ENCODE measurements at places on chromosomes 5 and 9. TPM values are rescaled to one million over a fixed set of nuclear protein-coding genes. Genes with fewer than 3 reads are reported as not detected.

The GPR150 gene
- 9.6 TPM for total RNA-seq

The STPG3 gene
- not detected for total RNA-seq

The ROR2 gene
- 0.32 TPM for total RNA-seq

The GRM6 gene
- total RNA-seq, result not detected

The CER1 gene
- not detected for total RNA-seq

The OLFM1 gene
- total RNA-seq, result 102 TPM

The FCN2 gene
- not detected for total RNA-seq

- H3K27me3 ChIP-seq, result no peaks in the 10 kb centered on the region
- no peak overlapping the region for H3K4me3 ChIP-seq
- DNase-seq, result peak; percentile 80
- H3K27ac ChIP-seq, result peak overlapping the region; percentile 44
- no peaks in the 10 kb centered on the region for H3K4me1 ChIP-seq
Observed at GRCh38 chr5:137466889-137467288, 32.2 kb downstream of the SPOCK1 start.

- H3K4me3 ChIP-seq, result no peak overlapping the region
- H3K36me3 ChIP-seq, result no peaks in the 10 kb centered on the region
- DNase-seq, result no peak
- H3K4me1 ChIP-seq, result no peaks in the 10 kb centered on the region
Observed at GRCh38 chr9:116008278-116008677, 145.3 kb upstream of the PAPPA start.

DNA sequence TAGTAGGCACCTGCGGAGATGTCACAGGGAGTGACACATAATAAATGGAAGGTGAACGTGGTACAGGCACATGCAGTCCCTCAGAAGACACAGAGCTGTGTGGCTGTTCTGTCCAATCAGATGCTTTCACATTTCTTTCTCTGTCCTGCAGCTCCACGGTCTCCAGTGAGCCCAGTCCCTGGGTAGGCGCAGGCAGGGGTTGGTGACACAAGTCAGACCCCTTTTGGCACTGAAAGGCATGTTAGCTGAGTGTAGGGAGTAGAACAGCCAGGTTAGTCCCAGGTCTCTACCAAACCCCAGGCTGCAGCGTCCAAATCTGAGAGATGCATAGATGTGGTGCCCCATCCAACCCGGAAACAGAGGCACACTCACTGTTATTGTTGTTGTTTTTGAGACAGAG is 2.8 kb downstream of the SLC31A2 start:
- no peak overlapping the region for H3K27ac ChIP-seq
- DNase-seq, result no peak
- H3K27me3 ChIP-seq, result no peaks in the 10 kb centered on the region
- H3K4me1 ChIP-seq, result no peaks in the 10 kb centered on the region

GRCh38 chr5:31185951-31186350 is 7.5 kb upstream of the CDH6 start:
- H3K4me1 ChIP-seq, result no peaks in the 10 kb centered on the region
- no peaks in the 10 kb centered on the region for H3K36me3 ChIP-seq
- no peaks in the 10 kb centered on the region for H3K27me3 ChIP-seq

GRCh38 chr9:13535141-13535540 is 255.6 kb upstream of the MPDZ start:
- no peaks in the 10 kb centered on the region for H3K36me3 ChIP-seq
- H3K27ac ChIP-seq, result no peak overlapping the region
- H3K27me3 ChIP-seq, result no peaks in the 10 kb centered on the region

DNA sequence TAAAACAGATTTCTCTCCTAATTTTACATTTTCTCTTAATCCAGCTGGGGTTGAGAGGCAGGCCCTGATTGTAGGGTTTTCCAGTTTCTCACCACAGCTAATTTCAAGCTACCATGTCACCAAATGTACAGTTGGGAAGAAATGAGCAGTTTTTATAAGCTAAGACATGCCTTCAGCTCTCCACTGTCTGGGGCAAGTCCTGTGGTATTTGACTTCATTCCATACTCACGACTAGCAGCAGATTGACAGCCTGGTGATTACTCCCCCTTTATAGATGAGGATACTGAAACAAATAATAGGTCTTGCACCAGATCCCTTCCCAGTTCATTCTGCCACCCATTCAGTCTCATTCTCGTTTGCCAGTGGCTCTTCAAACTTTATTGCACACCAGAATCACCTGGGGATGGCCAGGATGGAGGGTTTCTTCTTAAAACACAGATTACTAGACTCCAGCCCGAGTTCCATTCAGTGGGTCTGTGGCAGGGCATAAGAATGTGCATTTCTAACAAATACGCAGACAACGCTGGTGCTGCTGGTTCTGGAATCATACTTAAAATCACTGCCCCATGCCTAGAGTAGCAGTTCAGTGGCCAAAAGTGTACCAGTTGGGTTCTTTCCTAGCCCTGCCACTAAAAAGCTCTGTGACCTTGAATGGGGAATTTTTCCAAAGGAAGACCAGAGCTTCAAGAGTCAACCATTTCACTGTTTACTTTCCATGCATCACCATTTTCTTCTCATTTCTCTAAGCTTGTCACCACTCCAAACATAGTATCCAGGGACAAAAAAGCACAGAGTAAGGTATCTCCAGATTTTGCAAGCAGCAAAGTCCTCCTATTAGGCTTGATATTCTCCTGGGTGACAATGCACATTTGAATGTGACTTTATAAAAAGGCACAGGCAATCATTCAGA is 64.3 kb downstream of the CSNK1A1 start:
- peak overlapping the region; percentile 93 for H3K27ac ChIP-seq
- H3K4me3 ChIP-seq, result no peak overlapping the region
- H3K27me3 ChIP-seq, result no peaks in the 10 kb centered on the region
- no peak for DNase-seq

DNA sequence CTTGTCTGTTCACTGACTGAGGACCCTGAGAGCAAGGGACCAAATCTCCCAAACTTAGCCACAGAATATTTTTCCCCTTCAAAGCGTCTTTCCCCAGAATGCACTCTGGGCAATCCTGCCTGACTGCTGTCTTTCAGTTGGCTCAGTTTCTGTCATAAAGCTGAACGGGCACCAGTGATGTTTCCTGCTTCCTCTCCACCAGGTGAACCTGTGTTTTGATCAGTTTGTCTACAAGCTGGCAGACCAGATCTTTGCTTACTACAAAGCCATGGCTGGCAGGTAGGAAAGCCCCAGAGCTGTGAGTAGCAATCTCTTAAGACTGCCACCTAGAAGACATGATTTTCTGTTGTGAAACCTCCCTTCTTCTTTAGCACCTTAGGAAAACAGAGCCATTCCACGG is 61.8 kb downstream of the CYFIP2 start:
- H3K4me3 ChIP-seq, result no peak overlapping the region
- H3K36me3 ChIP-seq, result peaks cover 32% of the 10 kb centered on the region
- H3K4me1 ChIP-seq, result no peaks in the 10 kb centered on the region
- DNase-seq, result no peak
- H3K27ac ChIP-seq, result no peak overlapping the region

DNA sequence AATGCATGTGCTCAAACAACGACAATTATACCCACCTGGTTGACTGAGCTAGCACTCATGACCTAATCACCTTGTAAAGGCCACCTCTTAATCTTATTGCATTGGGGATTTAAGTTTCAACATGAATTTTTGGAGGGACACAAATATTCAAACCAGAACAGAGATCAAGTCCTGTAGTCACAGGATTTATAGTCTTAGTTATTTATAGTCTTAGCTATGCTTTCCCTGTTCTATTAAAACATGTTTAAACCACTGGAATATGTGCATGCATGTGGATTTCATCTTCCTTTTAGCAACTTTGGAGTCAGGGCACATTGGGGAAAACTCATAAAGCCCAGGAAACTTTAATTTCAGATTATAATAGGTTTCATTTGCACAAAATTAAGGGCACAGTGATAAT is 26.7 kb downstream of the ANKDD1B start:
- no peak for DNase-seq
- H3K27me3 ChIP-seq, result no peaks in the 10 kb centered on the region
- H3K36me3 ChIP-seq, result no peaks in the 10 kb centered on the region
- H3K27ac ChIP-seq, result no peak overlapping the region
- no peaks in the 10 kb centered on the region for H3K4me1 ChIP-seq

DNA sequence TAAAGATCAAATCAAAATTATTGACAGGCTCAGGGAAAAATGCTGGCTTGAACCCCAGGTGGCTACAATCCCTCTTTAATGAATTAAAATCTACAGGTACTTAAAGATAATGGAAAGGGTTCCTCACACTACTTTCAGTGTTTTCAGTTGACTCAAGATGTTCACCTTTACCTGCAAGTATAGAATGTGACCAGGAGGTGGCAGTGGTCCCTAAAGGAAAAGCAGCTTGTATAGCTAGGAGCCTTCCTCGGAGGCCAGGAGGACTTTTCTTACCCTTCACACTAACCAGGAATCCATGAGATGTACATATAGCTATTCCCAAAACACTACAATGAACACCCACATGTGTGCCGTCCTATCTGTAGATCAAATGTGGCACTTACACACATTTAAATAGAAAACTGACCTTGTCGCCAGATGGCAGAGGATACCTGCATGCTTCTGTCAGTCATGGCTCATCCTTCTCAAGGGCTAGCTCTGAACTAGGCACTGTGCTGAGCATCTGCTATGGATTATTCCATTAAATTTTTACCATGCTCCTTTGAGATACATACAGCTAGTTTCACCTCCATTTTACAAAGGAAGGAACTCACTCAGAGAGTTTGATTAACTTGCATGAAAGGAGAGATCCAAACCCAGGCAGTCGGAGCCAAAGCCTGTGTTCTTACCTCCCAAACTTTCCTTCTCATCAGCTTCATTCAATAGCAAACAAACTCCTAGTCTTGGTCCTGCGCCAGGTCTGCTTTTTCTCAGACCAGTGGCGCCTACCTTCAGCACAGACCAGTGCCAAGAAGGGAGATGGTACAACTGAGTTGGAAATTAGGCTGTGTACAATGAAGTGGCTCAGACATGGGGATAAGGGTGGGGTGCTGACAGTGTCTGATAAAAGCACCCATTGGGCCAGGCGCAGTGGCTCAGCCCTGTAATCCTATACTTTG is 24.5 kb downstream of the C9orf152 start:
- H3K36me3 ChIP-seq, result no peaks in the 10 kb centered on the region
- H3K4me3 ChIP-seq, result no peak overlapping the region
- no peaks in the 10 kb centered on the region for H3K27me3 ChIP-seq
- no peaks in the 10 kb centered on the region for H3K4me1 ChIP-seq

DNA sequence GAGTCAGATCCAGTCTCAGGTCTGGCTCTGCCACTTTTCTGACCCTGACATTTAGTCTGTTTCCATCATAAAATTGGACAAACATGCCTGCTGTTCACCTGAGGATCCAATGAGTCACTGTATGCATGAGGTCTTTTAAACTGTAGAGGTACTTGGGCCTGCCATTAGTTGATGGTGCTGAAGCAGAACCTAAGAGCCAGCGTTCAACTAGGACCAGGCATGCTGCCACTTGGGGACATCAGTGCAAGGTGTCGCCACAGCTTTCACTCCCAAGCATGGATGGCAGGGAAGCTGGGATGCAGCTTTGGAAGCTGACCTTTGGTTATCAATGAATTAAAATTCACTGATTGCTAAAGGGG is 37.1 kb downstream of the NEUROG1 start:
- no peak overlapping the region for H3K27ac ChIP-seq
- no peaks in the 10 kb centered on the region for H3K36me3 ChIP-seq
- DNase-seq, result no peak
- peaks cover 6% of the 10 kb centered on the region for H3K4me1 ChIP-seq
- H3K27me3 ChIP-seq, result no peaks in the 10 kb centered on the region

GRCh38 chr9:131473198-131473885 is 29.4 kb upstream of the POMT1 start:
- H3K4me1 ChIP-seq, result no peaks in the 10 kb centered on the region
- peaks cover 100% of the 10 kb centered on the region for H3K36me3 ChIP-seq
- no peak overlapping the region for H3K4me3 ChIP-seq
- H3K27ac ChIP-seq, result no peak overlapping the region
- H3K27me3 ChIP-seq, result no peaks in the 10 kb centered on the region

DNA sequence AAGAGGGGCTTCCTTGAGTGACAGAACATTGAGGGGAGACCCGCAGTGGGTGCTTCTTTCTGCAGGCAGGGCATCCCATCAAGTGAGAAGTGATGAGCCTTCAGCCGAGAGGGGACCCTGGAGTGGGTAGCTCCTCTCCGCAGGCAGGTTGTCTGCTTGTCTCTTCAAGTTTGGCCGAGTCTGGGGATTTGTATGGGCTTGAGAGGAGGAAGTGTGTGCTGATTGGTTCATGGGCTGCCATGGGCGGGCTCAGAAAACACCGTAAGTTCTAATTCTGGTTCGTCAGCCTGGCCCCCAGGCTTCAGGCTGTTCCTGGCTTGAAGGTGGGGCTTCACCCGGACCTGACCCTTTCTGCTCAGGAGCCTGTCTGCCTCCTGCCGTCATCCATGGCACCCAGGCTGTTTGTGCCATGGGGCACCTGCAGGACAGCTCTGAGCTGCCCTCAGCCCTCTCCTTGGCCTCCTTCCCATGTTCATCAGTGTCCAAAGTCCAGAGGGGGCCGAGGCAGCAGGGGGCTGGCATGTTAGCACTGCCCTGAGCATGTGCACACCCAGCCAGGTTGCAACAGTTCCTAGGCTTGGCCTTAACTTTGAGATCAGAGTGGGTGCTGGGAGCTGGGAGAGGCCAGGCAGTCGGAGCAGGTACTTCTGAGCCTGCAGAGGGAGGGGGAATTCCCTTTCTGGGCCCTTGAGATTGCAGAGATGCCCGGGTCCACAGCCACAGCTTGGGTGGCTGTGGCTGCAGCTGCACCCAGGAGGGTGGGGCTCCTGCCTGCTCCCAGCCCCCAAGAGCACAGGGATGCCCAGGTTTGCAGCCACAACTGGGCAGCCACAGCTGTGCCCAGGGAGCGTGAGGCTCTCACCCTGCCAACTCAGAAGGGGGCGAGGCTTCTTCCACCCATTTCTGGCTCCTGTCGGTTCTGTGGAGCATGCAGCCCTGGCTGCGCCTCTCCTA is 13.5 kb upstream of the DHFR start:
- peaks cover 39% of the 10 kb centered on the region for H3K36me3 ChIP-seq
- no peak for DNase-seq
- H3K4me1 ChIP-seq, result no peaks in the 10 kb centered on the region
- no peaks in the 10 kb centered on the region for H3K27me3 ChIP-seq
- H3K27ac ChIP-seq, result no peak overlapping the region

- no peaks in the 10 kb centered on the region for H3K4me1 ChIP-seq
- no peak overlapping the region for H3K27ac ChIP-seq
- no peaks in the 10 kb centered on the region for H3K36me3 ChIP-seq
- no peak for DNase-seq
- no peak overlapping the region for H3K4me3 ChIP-seq
Observed at GRCh38 chr9:16612627-16613026, 257.8 kb downstream of the BNC2 start.

GRCh38 chr5:36073595-36074216 is 7.0 kb upstream of the UGT3A2 start:
- no peaks in the 10 kb centered on the region for H3K27me3 ChIP-seq
- no peak overlapping the region for H3K27ac ChIP-seq
- no peak overlapping the region for H3K4me3 ChIP-seq
- no peaks in the 10 kb centered on the region for H3K36me3 ChIP-seq

- no peaks in the 10 kb centered on the region for H3K27me3 ChIP-seq
- H3K27ac ChIP-seq, result no peak overlapping the region
- H3K4me3 ChIP-seq, result no peak overlapping the region
- H3K36me3 ChIP-seq, result no peaks in the 10 kb centered on the region
- DNase-seq, result no peak
Observed at GRCh38 chr9:92988215-92988768, 41.0 kb downstream of the FGD3 start.

- no peak overlapping the region for H3K4me3 ChIP-seq
- H3K36me3 ChIP-seq, result no peaks in the 10 kb centered on the region
- no peaks in the 10 kb centered on the region for H3K4me1 ChIP-seq
- H3K27me3 ChIP-seq, result no peaks in the 10 kb centered on the region
- DNase-seq, result no peak
Observed at GRCh38 chr9:123470121-123470782, 114.3 kb downstream of the CRB2 start.
